IPS DF 19.7 (cell line): ENCODE measurements at places on chromosomes 4 and X.

DNA sequence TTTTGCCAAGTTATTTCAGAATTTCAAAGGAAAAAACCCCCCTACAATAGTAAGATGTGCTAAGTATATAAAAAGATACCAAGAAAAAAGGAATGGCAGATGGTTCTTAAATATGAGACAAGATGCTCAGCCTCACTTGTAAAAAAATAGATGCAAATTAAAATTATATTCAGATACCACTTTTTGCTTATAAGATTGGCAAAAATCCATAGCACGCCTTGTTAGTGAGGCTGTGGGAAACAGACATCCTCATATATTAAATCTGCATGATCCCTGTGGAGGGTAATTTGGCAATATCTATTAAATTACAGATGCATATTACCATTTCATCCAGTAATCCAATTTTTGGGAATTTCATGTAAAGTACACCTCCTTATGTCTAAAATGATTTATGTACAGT, 62.5 kb upstream of the PDHA1 start:
- DNase-seq: no peak

DNA sequence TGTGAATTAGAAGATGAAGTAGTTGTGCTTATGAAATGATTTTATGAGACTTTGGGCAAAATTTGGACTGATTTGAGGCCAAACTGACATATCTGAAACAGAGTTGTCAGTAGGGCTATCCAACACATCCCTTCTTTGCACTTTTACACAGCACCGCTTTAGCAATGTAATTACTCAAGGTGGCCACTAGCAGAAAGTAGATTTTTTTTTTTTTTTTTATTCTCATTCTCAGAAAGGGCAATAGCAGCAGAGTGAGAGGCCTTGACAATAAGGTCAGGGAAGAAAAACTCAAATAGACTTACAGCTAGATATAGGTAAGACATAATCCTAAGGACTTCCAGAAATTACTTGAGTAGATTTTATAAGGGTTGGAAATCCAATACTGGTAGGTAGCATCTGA, 414.3 kb downstream of the NAP1L3 start:
- DNase-seq: no peak

DNA sequence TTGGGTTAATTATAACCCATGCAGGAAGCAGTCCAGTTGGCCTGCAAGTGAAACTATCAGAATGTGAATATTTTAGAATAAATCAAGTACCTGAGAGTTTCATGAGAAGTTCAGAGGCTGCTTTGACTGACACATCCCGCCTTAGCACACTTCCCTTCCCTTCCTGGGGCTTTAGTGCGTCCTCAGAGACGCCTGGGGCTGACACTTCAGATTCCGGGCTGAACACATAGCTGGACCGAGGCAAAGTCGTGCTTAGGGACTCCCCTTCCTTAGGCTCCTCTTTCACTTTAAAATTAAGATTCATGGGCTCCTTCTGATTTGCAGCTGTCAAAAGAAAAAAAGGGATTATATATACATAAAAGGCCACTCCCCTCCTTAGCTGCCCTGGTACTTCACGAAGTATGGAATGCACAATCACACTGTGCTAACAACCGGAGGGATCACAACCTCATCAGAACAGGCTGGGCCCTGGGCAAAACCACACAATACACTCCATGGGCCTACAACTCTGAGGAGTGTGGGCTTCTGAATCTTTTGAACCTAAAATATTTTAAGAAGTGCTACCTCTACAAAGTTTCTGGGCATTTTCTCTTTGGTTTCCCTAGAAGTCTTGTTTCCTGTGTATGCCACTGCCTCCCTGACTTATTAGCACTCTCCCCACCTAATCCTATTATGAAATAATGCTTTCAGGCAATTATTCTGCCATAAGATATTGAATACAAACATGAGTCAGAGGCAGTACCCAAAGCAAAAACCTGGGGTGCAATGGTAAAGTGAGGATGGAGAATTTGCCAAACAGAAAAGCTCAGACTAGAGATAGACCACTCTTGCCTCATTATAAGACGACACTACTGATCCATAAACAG, 68.2 kb downstream of the ZNF827 start:
- DNase-seq: no peak

GRCh38 chr4:98728433-98728832, 70.0 kb upstream of the TSPAN5 start:
- DNase-seq: no peak

GRCh38 chrX:135328421-135329005, 19.2 kb downstream of the ETDC start:
- no peak for DNase-seq

DNA sequence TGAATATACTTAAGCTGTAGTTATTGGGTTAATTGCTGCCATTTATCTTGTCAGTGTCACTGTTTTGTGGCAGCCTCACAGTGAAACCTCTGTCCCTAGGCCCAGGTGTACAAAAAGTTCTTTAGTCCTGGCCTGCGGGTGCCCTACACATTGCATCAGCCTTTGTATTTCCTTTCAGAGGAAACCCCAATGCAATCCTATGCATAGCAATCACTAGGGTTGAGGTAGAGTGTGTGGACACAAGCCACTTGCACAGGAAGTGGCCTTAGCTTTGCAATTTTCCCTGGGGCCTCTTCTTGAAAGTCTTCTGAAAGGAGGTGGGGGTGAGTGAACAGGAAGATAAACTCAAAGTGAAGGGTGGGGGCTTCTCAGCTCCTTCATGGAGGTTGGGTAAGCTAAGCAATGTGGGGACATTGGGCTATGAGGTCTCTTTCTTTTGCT, 27.8 kb downstream of the VSIG4 start:
- DNase-seq: no peak

- no peak for DNase-seq
These were observed 3.8 kb downstream of the ZFX start for GRCh38 chrX:24153178-24153795.

DNA sequence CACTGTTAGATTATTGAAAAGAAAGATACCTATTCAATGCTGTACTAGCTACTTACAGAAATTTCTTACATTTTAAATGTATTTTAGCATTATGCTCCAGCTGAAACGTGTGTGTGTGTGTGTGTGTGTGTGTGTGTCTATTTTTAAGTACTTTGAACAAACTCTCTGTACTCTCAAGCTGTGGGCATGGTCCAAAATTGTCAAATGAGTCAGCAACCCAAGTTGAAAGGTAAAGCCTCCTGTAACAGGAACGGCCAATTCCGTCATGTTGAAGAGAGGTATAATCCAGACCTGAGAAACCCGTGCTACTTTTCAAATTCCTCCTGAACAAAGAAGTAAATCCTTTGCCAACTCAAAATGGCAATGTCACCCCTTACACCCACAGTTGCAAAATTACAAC, 20.5 kb downstream of the MAOB start:
- DNase-seq: no peak

GRCh38 chr4:172758586-172759340, 409.8 kb upstream of the GALNT7 start:
- DNase-seq: no peak

- DNase-seq: no peak
These were observed 132.9 kb upstream of the NKX1-1 start for GRCh38 chr4:1538941-1539772.

- DNase-seq: no peak
These were observed 69.2 kb downstream of the PTCHD1 start for GRCh38 chrX:23403849-23404248.

DNA sequence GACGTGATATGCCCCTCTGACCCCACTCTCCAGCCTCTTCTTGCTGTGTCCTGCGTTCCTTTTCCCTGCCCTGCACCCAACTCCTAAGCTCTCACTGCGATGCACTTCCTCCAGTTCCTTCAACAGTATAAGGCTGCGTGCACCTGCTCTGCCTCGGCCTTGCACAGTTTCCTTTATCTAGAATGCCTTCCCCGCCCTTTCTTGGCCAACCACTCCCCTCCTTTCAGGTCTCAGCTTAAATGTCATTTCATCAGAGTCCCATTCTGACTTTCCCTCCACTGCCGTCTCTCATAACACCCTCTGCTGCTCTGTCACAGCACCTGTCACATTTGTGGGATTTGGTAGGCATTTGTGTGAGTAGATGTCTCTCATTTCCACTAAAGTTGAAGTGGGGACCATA, 58.4 kb upstream of the NEIL3 start:
- DNase-seq: no peak

GRCh38 chrX:65589304-65589703, 54.7 kb upstream of the LAS1L start:
- no peak for DNase-seq

GRCh38 chr4:108113229-108113628, 55.5 kb downstream of the LEF1 start:
- no peak for DNase-seq

- DNase-seq: peak; percentile 40
These were observed at the start of gene DDX60 for GRCh38 chr4:168318266-168318895. TSS of gene DDX60 (minus strand) at chr4:168318752. CDS start at chr4:168311259, 7,493 bp downstream.

- DNase-seq: no peak
These were observed 9.5 kb downstream of the WDR44 start for GRCh38 chrX:118355225-118355920.

DNA sequence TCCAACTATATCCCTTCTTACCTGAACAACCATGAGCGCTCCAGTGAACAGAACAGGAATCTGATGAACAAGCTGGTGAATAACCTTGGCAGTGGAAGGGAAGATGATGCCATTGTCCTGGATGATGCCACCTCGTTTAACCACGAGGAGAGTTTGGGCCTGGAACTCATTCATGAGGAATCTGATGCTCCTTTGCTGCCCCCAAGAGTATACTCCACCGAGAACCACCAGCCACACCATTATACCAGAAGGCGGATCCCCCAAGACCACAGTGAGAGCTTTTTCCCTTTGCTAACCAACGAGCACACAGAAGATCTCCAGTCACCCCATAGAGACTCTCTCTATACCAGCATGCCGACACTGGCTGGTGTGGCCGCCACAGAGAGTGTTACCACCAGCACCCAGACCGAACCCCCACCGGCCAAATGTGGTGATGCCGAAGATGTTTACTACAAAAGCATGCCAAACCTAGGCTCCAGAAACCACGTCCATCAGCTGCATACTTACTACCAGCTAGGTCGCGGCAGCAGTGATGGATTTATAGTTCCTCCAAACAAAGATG, 870.2 kb downstream of the ADGRL3 start:
- DNase-seq: peak; percentile 9

- no peak for DNase-seq
These were observed 19.5 kb upstream of the NFXL1 start for GRCh38 chr4:47933840-47934239.

- no peak for DNase-seq
These were observed 56.6 kb downstream of the STAP1 start for GRCh38 chr4:67615119-67615518.

- DNase-seq: no peak
These were observed 107.4 kb upstream of the MAMLD1 start for GRCh38 chrX:150255441-150256296.

DNA sequence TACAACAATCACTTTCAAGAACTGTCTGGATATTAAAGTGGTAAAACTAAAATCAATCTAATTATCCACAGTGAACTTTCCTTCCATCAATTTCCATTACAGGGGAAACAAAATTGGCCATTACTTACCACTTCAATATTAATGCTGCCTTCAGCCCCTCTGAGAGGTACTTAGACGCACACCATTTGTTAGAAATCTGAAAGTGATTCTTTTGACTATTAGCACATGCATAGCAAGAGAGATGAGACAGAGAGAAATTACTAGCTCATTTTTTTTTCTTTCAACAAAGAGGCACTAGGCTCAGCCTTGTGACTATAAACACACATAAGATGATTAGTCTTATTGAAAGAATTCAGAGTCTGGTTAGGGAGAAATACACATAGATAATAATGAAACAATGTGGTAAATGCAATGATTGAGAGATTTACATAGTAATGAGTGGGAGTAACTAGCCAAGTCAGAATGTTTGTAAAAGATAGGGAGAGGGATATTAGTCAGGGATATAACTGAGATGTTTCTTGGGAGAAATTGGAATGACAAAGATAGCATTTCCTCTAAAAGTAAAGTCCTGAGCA, 93.3 kb downstream of the YIPF7 start:
- DNase-seq: no peak

DNA sequence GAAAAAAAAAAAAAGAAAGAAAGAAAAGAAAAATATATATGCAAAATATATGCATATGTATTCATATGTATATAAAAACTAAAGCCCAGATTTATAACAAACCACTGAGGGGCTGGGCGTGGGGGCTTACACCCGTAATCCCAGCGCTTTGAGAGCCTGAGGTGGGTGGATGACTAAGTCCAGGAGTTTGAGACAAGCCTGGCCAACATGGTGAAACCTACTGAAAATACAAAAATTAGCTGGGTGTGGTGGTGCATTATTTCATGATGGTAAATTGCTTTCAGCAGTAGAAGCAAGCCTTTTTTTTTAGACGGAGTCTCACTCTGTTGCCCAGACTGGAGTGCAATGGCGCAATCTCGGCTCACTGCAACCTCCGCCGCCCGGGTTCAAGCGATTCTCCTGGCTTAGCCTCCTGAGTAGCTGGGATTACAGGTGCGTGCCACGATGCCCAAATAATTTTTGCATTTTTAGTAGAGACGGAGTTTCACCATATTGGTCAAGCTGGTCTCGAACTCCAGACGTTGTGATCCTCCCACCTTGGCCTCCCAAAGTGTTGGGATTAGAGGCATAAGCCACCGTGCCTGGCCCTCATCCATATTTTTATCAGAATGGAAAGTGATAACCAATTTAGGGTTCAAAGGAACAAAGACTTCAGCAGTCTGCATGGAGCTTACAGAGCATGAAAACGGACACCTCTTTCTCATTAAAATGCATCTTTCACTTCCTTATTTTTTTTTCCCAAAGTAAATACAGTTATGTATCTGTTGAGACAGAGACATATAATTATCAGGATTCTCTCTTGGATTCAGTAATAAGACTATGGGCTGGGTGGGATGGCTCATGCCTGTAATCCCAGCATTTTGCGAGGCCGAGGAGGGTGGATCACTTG, 27.7 kb upstream of the MOB1B start:
- no peak for DNase-seq

GRCh38 chr4:103060453-103061148, 16.0 kb downstream of the SLC9B2 start:
- DNase-seq: no peak

- no peak for DNase-seq
These were observed 244.2 kb upstream of the F9 start for GRCh38 chrX:139286342-139286741.

- DNase-seq: peak; percentile 0
These were observed 55.6 kb downstream of the CYLC1 start for GRCh38 chrX:83916525-83916924.

DNA sequence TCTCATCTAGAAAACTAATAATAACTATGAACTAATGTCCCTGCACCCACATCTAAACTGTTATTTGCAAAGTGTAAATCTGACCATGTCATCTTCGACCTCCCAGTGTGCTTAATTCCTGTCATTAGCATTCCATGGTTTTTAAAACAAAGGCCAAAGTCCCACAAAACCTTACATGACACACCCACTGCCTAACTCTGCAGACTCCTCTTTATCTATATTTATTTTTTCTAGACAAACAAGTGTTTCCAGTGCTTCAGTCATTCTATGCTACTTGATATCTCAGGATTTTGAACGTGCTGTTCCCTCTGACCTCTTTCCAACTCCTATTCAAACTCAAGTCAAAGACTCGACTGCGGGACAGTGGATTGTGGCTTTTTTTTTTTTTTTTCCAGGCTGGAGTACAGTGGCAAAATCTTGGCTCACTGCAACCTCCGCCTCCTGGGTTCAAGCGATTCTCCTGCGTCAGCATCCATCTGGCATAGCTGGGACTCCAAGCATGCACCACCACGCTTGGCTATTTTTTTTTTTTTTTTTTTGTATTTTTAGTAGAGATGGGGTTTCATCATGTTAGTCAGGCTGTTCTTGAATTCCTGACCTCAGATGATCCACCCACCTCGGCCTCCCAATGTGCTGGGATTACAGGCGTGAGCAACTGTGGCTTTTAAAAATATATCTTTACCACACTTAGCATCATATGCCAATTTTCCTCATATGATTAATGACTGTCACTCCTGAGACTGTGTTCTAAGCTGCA, 1511.0 kb downstream of the ARAP2 start:
- DNase-seq: no peak
